ENCODE measurements at places on chromosomes 1 and 21.

GRCh38 chr1:5938101-5938646 lies 54.1 kb downstream of the NPHP4 start:
- DNase-seq: no peak

DNA sequence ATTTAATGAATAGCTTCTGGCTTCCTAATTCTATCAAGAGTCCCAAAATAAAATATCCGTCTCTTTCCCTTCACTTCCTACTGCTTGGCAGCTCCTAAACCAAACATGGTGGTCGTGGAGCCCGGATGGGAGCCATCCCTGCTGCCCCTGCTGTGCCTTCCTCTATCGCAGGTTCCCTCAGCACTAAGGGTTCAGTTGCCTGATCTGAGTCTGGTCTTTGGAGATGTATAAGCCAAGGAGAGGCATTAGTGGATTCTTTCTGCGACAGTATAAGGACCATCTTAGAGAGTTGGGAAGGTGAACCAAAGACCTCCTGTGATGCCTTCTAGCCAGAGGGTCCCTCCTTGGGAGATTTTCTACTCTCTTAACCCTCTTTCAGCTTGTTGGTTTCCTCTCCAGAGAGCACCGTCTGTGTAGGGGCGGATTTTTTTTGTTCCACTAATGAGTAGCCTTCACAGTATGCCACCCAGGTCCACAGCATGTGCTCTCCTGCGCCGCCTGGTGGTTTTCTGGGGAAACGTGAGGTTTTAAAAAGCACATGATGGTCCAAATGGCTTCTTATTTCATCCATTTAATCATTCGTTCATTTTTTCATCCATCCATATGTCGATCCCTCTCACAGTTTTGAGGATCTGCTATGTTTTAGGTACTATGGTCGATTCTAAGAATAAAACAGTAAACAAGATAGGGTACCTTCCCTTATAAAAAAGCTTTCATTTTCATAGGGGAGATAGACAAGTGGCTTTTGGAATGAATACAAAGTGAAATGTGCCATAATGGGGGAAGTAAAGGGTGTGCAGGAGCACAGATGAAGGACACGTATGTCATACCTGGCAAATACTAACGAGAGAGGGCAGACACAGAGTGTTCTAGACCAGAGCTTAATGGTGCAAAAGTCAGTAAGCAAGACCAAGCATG lies 71.0 kb downstream of the NFASC start:
- DNase-seq: peak; percentile 66

DNA sequence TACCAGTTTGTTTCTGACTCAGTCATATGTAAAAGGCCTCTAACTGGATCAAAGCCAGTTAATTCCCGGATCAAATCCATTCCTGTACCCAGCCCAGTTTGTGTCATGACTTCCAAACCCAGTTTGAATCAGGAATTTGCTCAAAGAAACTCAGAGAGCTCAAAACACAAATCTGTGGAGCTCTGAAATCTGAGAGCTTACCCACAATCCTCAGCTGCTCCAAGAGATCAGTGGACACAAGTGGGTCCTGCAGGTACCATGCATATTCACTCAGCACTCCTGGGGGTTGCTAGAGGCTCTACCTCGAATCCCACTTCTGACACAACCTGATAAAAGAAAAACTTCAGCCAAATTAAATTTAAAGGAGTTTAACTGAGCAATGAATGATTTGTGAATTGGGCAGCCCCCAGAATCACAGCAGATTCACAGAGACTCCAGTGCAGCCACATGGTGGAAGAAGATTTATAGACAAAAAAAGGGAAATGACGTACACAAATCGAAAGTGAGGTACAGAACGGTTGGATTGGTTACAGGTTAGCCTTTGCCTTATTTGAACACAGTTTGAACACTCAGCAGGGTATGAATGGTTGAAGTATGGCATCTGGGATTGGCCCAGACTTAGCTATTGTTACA lies 11.9 kb upstream of the MRPL55 start:
- no peak for DNase-seq

- no peak for DNase-seq
Observed at GRCh38 chr1:223716302-223716862, 4.0 kb downstream of the CAPN2 start.

- no peak for DNase-seq
Observed at GRCh38 chr1:66282343-66282852, 251.6 kb upstream of the SGIP1 start.

DNA sequence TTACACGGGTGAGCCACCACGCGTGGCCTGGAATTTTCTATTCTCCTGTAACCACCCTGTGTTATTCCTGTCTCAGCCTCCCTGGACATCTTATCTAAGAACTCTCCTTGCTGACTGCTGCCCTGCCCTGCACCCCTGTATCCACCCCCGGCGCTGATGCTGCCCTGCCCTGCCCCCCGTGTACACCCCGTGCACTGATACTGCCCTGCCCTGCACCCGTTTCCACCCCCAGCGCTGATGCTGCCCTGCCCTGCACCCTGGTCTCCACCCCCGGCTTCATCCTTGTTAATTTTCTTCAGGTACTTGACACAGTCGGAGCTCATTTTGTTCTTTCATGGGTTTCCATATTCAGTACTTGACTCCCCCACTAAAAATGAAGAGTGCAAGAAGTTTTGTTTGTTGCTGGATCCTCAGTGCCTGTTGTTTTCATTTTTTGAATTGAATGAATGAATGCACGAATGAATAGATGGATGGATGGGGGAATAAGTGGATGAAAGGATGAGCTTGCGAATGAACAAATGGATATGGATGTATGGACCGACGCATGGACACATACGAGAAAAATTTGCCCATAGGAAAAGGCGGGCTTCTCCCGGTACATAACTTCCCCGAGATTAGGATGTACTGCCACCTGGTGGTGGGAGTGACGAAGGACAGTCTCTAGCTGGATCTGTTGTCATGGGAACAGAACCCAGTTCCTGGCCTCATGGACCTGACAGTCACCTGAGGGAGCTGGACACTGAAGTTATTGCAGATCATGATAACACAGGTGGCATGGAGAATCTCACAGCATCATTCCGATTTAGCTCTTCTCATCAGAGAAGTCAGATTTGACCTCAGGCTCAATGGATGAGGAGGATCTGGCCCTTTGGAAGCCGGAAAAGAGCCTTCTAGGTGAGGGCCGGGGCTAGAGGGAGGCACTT lies 14.9 kb downstream of the AADACL4 start:
- peak; percentile 74 for DNase-seq

DNA sequence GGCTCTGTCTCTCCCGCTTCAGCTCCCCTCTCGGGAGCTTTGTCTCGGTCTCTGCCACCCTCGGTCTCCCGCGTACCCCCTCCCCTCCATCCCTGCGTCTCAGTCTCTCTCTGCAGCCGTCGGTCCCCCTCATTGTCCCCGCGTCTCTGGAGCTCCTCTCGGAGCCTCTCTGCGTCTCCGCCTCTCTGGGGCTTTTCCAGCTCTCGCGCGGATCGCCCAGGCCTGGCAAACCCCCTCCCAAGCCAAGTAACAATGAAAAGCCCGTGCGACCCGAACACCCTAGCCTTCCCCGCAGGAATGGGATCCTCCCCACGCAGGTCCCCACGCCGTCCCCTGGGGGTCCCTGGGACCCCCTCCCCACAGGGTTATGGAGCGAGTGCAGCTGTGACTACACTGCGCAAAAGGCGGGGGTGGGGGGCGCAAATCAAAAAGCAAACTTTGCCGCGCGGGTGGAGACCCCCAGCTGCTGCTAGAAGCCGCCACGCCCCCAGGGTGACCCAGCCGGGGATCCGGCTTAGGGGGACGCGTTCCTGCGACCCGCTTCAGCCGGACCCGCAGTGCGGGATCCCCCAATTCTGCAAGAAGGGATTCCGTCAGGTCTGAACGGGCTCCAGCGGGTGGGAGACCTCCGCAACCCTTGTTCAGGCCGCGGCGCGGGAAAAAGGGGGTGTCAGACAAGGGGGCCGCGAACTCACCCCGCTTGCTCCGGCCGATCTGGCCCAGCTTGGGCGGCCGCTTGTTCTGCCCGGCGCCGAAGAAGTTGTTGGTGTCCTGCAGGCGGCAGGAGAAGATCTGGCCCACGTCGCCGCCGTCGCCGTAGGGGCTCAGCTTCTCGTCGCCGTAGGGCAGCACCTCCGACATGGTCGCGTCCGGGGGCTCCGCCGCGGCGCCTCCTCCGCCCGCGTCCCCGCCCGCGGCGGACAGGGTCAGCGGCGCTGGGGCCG lies 1.2 kb downstream of the CAMK2N1 start:
- peak; percentile 80 for DNase-seq

DNA sequence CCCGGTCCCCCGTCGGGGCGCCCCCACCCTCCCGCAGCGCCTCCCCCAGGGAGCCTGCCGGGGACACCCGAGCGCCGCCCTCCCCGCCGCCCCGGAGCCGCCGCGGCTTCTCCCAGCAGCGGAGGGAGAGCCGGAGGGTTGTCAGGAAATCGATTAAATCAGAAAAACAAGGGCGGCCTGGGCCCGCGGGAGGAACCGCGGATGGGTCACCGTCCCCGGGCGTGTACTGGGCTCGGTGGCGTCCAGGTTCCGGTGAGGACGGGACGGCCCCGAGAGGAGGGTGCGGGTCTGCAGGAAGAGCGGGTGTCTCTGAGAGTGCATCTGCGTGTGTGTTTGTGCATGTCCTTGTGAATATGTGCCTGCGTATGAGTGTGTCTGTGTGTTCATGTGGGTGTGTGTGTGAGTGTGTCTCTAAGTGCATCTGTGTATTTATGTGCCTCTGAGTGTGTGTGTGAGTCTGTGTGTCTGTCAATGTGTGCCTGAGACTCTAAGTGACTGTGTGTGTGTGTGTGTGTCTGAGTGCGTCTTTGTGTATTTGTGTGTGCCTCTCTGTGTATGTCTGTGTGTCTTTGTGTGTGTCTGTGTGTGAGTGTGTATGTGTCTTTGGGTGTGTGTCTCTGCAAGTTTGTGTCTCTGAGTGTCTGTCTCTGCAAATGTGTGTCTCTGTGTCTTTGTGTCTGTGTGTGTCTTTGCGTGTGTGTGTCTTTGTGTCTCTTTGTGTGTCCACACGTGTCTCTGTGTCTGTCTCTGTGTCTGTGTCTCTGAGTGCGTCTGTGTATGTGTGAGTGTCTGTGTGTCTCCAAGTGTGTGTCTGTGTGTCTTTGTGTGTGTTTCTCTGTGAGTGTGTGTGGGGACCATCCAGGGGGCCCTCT lies 1.1 kb downstream of the SPSB1 start:
- peak; percentile 69 for DNase-seq

GRCh38 chr1:173864179-173864867 lies 3.5 kb downstream of the GAS5 start:
- DNase-seq: no peak

DNA sequence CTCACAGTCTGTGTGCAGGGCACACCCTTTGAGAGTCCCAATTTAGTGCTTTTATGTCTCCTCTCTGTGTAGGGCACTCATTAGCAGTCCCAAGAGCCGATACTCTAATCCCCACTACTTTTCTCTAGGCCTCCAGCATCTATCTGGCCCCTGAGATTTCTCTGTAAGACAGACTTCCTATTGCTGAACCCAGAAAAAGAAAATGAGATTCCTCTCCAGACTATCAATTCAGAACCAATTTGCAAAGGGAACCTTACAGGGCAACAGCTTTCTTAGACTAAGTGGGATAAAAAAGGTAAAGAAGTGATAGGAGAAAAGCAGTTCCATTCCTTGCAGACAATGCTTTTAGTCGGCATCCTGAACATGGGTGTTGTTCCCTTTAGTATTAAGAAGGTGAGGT lies 172.2 kb downstream of the EDEM3 start:
- no peak for DNase-seq

DNA sequence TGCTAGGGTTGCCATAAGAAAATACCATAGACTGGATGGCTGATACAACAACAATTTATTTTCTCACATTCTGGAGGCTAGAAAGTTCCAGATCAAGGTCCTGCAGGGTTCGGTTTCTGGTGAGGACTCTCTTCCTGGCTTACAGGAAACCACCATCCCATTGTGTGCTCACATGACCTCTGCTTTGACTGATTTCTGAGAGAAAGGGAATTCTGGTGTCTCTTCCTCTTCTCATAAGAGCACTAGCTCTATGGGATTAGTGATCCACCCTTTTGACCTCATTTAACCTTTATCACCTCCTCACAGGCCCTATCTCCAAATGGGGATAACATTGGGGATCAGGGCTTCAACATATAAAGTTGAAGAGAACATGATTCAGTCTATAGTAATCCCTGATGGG lies 47.5 kb downstream of the MRPL39 start:
- DNase-seq: no peak

- DNase-seq: no peak
Observed at GRCh38 chr21:46172863-46173528, 11.3 kb downstream of the SPATC1L start.

Data from NCI-H510A treated with DMSO at 0.1 percent for 48 hours (cell line).